Kidney tubule cell (primary cell): ENCODE measurements at places on chromosomes 6 and 20.

GRCh38 chr6:38264605-38265004 is 375.1 kb downstream of the BTBD9 start:
- peak; percentile 88 for DNase-seq

- DNase-seq = no peak
Measured at GRCh38 chr6:3376893-3377535, 79.8 kb downstream of the SLC22A23 start.

DNA sequence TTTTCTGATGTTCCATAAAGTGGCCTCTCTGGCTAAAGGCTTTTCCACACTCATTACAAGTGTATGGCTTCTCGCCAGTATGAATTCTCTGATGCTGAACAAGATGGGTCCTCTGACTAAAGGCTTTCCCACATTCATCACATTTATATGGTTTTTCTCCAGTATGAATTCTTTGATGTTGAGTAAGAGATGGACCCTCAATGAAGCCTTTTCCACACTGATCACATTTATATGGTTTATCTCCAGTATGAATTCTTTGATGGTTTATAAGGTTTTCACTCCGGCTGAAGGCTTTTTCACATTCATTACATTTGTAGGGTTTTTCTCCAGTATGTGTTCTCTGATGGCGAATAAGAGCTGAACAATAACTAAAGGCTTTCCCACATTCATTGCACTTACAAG is 20.4 kb downstream of the ZNF184 start:
- peak; percentile 4 for DNase-seq

- DNase-seq = peak; percentile 74
Measured at GRCh38 chr20:3239026-3239866, at the start of gene SLC4A11. Gene SLC4A11 (minus strand): TSS chr20:3239190. CDS start chr20:3239137, 53 bp downstream.

GRCh38 chr20:57772349-57772964 is 62.6 kb upstream of the PMEPA1 start:
- DNase-seq = peak; percentile 90

DNA sequence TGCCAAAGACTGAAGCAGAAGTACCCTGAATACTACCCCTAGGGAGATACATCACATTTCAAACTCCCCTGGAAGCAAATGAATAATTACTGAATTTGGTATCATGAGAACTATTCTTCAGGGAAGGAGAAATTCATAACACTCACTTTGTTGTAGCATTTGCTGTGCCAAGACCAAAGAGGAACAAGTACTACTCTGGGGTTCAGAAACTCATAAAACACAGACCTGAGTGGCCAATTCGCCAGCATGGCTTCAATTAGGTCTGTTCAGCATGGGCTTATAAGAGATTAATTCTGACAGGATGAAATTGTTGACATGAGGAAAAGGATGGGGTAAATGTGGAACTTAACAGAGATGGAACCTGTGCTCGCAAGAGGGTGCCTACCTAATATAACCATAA is 6.5 kb downstream of the ELOVL5 start:
- DNase-seq = no peak

DNA sequence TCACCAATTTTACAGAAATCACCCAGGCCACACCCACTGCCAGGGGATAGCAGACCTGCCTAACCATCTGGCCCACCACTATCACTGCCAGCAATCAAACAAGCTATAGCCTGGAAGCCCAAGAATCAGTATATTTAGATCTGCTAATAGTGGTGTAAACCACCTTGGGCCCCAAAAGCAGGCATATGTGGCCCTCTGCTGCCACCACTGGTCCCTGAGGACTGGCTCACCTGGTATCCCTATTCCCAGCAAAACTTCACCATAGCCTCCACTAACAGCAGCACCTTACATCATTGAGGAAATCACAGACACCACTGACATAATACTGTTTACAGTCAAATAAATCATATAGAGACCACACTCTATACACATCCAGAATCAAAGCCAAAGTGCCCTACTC is 880.4 kb upstream of the MAN1A1 start:
- no peak for DNase-seq

- no peak for DNase-seq
Measured at GRCh38 chr6:168189200-168190013, 110.4 kb upstream of the FRMD1 start.

GRCh38 chr6:42522942-42523814 is 40.7 kb upstream of the UBR2 start:
- no peak for DNase-seq

- DNase-seq = peak; percentile 21
Measured at GRCh38 chr20:59912609-59913008, 20.8 kb downstream of the SYCP2 start.

GRCh38 chr6:11143394-11144371 is 32.2 kb upstream of the ERVFRD-1 start:
- DNase-seq = peak; percentile 37
